Glutamatergic neuron (in vitro differentiated cells): ENCODE measurements at places on chromosomes 13 and 19. TPM values are rescaled to one million over a fixed set of nuclear protein-coding genes. Genes with fewer than 3 reads are reported as not detected.

CLC gene
- total RNA-seq, result not detected

GAMT gene
- total RNA-seq, result 17.9 TPM

PLPPR3 gene
- 392 TPM for total RNA-seq

GRCh38 chr13:45895881-45896280 lies 44.3 kb upstream of the SIAH3 start:
- DNase-seq, result no peak

DNA sequence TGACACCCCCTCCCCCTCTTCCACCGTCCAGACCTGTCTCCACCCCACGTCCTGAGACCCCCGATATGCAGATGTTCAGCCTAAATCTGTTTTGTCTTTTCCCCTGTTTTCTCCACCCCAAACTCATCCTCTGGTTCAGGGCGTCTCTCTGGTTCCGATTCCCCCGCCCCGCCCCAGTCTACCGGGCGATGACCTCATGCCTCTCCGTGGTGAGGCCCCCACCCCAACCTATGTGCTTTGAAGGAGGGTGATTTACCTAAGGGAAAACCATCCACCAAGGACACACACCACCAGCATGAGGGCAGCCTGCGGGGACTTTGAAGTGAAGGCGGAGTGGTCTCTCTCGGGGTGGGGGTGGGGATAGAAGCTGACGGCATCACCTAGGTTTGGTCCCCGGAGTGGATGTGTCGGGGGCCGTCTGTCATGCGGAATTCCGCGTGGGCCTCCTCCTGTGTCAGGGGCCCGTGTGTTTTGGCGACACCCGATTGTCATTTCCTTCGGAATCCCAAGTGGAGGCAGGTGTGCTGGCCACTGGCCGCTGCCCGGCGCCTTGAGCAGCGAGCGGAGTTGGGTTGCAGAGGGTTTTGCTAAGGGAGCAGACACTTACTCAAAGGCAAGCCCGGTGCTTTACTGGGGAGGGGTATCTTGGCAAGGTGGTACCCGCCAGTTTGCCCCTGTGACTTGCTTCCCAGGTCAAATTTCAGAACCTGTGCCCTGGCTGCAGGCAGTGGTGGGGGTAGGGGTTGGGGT lies 1.4 kb downstream of the FZR1 start:
- DNase-seq, result peak; percentile 40

- DNase-seq, result no peak
These were observed 228.4 kb downstream of the ENOX1 start for GRCh38 chr13:43558326-43558725.

NBEA gene
- total RNA-seq, result 48.3 TPM

GRCh38 chr13:44667943-44668342 lies 91.8 kb upstream of the TSC22D1 start:
- DNase-seq, result no peak

AP1M2 gene
- 1.2 TPM for total RNA-seq

OR7A5 gene
- not detected for total RNA-seq

MED29 gene
- total RNA-seq, result 30.1 TPM

- peak; percentile 23 for DNase-seq
These were observed 506.7 kb upstream of the PCDH9 start for GRCh38 chr13:67736646-67737420.

DNA sequence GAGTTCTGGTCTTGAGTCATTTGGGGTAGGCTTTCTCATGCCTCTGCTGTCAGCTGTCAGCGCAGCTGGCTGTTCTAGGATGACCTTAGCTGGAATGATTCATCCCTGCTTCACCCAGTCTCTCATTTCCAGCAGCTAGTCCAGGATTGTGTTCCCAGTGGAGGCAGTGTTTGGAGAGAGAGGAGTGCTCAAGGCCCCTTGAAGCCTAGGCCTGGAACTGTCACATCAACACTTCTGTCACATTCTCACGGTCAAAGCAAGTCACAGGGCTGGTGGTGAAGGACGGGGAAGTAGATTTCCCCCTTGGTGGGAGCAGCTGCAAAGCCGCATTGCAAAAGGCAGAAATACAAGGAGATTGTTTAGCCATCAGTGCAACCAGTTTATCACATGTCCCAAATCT lies 15.2 kb downstream of the TPT1 start:
- DNase-seq, result peak; percentile 27

TTC9B gene
- total RNA-seq, result 19.5 TPM

DNA sequence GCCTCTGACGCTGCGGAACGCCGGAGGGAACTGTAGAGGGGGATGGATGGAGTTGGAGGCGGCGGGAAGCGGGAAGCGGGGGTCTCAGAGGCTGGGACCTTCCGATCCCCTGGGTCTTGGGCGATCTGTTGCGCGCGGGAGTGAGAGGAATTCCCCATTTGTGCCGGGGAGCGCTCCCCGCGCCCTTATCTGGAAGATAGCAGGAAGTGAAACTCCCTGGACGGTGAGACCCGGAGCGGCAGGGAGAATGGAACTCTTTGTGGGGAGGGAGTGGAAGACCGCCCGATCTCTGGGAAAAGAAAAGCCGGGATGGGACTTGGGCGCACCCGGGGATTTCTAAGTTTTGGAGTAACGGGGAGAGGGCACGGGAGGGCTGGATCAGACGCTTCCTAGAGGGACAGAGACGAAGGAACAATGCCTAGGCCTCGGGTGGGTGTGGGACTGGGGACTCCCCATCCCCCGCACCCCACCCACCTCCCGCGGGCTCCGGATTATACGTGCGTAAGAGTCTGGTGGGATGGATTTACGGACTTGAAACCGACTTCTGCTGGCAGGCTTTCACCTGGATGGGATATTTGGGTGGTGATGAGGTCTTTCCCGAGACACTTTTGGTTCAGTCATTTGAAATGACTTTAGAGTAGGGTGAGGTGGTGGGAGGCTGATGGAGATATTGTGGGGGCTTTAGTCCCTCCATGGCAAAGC lies 495 bp downstream of the LSR start:
- DNase-seq, result no peak

GRCh38 chr13:76879203-76879882 lies 6.9 kb downstream of the KCTD12 start:
- DNase-seq, result no peak

FXYD5 gene
- total RNA-seq, result 5.3 TPM

DNA sequence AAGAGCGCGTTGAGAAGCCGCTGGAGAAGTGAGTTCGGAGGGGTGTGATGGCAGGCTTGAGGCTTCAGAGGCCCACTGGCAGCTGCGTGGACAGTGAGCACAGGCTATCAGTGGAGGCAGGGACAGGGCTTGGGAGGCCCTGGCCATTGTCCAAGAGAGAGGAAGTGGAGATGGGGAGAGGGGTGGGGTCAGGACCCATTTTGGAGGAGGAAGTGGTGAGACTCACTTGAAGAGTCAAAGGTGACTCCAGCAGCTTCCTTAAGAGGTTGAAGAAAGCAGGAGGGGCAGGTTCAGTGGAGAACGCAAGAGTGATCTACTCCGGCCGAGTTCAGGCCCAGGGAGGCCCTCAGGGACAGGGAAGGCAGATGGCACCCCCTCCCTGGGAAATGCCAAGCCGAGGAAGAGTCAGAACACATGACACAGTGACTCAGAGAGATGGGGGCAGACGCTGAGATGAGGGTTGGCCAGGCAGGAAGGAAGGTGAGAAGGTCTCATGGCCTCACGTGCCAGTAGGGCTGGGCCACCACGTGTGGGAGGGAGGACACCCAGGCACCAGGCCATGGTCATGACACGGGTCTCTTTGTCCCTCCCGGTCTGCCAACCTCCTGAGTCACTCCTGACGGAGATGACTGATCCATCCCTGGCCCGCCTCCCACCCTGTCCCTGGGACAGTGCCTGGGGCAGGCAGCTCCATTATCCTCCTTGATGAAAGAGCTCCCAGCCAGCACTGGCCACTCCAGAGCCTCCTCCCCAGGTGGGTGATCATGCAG lies 10.1 kb upstream of the CD22 start:
- no peak for DNase-seq

DNA sequence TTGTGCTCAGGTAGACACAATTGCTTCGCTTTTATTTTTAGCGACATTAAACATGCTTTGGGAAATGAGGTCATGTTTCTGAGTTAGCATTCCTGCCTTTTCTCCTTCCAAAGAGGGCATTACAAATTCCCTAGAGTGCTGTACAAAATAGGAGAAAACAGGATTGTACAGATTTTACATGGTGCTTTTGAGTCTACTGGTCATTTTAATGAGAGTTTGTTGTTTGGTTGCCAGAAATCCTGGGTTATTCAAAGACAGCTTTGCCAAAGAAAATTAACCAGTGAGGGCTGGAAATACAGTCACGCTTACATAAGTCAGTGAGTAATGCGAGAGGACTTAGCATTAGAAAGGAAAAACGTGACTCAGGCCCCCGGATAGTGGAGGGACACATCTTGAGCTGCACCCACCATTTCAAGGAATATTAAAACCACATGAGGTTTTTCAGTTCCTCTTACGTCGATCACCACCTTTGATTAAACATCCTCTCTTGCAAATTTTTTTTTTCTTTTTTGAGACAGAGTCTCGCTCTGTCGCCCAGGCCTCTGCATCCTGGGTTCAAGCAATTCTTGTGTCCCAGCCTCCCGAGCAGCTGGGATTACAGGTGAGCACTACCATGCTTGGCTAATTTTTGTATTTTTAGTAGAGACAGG lies 55.4 kb downstream of the SACS start:
- DNase-seq, result no peak

- DNase-seq, result no peak
These were observed 15.8 kb upstream of the RELB start for GRCh38 chr19:44985445-44985844.

GRCh38 chr19:55353803-55354697 lies 469 bp downstream of the COX6B2 start:
- DNase-seq, result peak; percentile 84

DNA sequence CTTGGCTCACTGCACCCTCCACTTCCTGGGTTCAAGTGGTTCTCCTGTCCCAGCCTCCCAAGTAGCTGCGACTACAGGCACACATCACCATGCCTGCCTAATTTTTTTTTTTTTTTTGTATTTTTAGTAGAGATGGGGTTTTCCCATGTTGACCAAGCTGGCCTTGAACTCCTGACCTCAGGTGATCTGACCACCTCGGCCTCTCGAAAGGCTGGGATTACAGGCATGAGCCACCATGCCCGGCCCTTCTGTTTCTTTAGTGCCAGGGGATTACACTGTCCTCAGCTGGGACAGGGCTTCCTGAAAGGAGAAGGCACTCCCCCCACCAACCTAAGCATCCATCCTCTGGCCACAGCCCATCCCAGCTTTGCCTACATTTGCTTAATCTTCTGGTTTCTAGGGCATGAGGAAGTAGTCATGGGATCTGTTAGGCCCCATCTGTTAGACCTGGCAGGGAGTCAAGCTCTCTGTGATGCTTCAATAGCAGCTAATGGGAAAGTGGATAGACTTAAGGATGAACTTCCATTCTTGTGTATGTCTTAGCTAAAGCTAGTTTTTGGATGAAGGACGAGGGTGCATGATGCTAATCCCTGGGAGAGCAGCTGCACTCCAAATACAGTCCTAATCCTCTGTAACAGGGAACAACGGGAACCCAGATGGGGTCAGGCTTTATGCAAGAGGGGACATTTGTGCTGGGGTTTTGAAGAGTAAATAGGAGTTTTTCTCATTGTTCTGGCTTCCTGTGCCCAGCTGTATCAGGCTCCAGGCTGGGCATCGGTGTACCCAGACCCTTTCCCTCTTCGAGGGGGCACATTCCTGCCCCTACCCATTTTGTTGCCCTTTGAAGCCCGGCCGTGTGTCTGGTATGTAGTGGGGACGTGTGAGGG lies 2.6 kb downstream of the VAV1 start:
- no peak for DNase-seq

DNA sequence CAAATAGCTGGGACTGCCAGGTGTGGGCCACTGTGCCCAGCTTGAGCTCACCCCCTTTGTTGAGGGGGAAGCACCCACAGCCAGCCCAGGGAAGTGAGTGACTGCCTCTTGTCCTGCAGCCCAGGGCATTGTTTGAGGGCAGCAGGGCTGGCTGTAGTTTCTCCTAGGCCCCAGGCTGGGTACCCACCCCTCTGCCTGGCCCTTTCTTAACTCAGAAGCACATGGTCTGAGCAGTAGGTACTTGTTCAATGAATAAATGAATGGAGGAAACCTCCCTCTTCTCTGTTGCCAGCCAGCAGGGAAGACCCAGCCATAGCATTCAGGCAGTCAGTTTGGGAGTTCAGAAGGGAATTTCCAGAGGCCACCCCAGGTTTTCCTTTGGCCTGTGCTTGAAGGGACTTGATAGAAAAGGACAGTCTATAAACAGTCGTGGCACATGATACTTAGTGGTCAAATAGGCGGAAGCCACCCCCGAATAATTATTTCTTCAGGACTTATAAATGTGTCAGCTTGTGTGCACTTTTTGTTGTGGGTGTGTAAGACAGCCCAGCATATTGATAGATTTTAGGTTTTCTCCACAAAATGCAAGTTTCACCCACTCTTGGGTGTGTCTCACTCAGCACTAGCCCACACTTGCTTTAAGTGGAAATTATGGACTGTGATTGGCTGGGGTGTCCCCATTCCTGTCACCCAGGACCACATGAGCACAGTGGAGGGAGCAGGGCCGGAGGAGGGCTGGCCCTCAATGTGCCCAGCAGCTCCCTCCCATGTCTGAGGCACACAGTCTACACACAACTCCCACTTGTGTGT lies 33.1 kb downstream of the GATAD2A start:
- DNase-seq, result no peak

GRCh38 chr13:34933786-34934185 lies 8.3 kb upstream of the NBEA start:
- DNase-seq, result no peak

DNA sequence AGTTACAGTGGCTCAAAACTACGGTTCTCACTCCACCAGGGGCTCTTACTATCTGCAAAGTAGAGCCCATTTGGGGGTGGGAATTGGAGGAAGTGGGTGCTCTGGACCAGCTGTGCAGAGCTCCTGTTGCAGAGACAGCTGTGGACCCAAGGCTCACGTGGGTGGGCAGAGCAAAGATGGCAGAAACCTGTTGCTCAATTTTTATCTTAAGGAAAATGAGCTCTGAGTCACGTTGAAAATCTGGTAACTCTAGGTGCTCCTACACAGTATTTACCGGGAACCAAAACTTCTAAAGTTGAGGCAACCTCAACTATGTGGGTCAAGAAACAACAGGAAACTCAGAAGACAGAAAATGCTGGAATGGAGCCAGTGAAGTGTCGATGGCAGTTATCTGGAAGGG lies 30.2 kb upstream of the SLC15A1 start:
- no peak for DNase-seq

GRCh38 chr19:2325281-2326046 lies 2.9 kb downstream of the LSM7 start:
- DNase-seq, result peak; percentile 29

GRCh38 chr19:32373585-32374295 lies 28.3 kb downstream of the ZNF507 start:
- DNase-seq, result no peak

GRCh38 chr13:32443111-32443510 lies 15.2 kb upstream of the N4BP2L1 start:
- DNase-seq, result no peak

ZNF66 gene
- total RNA-seq, result 20.0 TPM

GRCh38 chr13:57631596-57632275 lies at the start of gene PCDH17:
Gene PCDH17 (plus strand): TSS chr13:57631744. CDS start chr13:57632547, 803 bp downstream.
- peak; percentile 50 for DNase-seq

COMP gene
- not detected for total RNA-seq

- DNase-seq, result no peak
These were observed 6.9 kb downstream of the KCNC3 start for GRCh38 chr19:50322234-50322633.

ZNF566 gene
- total RNA-seq, result 15.7 TPM
